ENCODE measurements at places on chromosomes 6 and 20.

GRCh38 chr6:15804164-15805154 is 141.6 kb upstream of the DTNBP1 start:
- DNase-seq = no peak

DNA sequence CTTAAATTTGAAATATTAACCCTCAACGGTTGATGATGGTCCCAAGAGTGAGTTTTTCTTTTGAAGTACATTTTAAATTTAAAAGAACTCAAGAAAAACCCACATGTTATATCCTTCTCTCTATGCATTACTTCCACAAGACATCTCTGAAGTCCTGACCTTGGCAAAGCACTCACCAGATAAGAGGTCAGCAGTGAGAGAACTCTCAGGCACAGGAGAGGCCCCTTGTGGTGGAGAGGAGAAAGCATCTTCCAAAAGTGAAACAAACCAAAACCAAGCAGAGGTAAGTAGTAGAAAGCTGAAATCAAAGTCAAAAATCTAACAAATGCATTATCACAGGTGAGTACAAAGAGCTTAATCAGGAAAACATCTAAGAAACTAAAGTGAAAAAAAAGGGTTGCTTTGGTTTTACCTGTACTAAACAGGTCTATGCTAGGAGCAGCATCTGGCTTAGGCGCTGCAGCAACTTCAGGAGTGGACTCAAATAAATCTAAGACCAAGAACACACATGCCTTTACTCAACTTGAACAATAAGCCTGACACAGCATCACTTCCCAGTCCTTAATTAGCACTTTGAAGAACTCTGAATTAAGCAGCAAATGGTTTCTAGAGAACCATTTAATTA is 80.5 kb downstream of the PRSS35 start:
- peak; percentile 63 for DNase-seq

DNA sequence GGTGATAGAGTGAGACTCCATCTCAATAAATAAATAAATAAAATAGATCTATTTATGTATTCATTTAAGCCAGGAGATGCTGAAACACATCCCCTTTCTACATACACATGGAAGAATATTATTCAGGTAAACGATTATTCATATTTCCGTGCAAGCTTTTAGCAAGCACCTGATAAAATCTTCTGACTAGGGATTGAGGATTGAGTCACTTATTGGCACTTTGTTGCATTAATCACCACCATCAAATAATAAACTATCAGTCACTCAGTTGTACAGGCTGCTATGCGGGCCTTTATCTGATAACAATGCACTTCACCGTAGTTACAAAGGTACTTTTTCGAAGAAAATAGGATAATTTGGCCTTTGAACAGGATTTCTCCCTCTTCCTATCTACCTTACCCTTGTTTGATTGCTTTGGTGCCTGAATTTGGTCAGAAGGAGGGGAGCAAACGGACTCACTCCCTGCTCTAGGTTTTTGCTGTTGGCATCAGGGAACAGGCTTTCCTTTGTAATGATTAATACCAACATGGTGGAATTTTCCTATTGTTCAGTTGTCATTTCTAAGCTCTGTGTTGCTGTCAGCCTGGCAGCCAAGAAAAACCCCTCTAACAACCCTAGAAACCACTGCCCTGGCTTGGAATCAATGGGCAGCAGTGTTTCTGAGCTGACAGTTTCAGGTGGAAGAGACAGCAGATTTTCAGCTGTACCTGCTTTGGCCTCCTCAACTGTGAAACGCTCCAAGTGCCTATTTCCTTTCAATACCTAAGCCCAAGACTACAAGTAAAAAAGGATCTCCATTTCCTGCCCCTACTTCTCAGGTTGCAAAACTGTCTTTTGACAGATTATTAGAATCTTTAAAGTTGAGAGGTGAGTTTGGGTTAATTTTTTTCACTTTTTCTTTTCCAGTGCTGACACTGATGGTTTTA is 63.0 kb downstream of the MYB start:
- DNase-seq = no peak

DNA sequence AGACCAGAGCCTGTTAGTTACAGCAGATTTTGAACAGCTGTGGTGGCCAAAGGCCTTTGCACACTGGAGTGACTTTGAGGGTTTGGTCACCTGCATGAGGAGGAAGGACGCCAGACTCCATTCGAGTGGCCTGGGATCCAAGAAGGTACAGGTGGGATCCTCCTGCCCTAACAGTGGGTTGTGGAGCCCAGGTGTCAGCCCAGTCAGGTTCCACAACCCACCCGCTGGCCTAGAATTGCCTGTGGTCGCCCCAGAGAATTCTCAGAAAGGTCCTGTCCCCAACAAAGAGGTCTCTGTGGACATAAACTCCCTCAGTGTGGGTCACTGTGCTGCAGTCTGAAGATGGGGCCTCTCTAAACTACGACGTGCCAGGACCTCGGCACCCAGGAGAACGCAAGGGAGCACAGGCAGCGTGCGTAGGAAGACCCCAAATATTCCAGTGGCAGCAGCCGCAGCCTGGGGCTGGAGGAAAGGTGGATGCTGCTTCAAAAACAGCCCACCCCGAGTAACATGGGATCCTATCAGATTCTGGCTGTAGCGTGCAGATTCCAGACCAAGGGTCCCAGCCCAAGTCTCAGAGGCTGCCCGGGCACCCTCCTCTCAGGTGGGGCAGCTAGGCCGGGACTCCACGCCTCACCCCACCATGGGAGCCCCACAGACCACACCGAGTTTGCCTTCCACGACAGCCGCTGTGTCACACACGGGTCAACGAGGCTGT is 16.0 kb downstream of the ACSS1 start:
- no peak for DNase-seq

DNA sequence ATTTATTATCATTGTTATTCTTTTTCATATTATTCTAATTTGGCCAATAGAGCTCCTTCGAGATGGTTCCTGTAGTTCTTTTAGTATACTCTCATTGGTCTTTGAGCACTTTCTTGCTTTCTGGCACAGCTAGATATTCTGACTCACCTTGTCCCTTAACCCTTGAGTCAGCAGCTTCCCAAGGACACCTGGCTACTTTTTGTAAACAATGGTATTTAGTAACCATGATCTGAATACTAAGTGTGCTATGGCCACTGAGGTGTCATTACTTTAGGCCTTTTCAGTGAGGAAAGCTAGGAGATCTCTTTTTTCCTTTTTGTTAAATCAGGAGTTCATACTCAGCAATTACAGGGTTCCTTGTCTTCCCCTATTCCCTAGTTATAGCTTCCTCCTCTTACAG is 126.5 kb upstream of the CITED2 start:
- DNase-seq = no peak

GRCh38 chr6:139841794-139842215 is 467.4 kb upstream of the CITED2 start:
- DNase-seq = peak; percentile 68

DNA sequence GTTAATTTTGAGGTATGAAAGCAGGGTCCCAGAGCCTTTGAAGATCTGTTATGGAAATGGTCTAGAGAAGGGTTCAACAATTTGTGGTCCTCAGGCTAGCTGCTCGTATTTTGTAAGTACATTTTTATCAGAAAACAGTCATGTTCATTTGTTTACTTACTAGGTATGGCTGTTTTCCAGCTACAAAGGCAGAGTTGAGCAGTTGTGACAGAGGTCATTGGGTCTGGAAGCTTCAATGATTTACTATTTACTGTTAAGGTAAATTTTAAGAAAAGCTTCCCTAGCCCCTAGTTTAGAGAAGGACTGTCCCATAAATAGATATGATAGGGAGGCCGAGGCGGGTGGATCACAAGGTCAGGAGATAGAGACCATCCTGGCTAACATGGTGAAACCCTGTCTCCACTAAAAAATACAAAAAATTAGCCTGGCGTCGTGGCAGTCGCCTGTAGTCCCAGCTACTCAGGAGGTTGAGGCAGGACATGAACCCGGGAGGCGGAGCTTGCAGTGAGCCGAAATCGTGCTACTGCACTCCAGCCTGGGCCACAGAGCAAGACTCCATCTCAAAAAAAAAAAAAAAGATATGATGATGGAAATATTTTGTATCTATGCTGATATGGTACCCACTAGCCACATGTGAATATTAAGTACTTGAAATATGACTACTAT is 538.4 kb upstream of the CITED2 start:
- DNase-seq = no peak

- DNase-seq = no peak
Observed at GRCh38 chr6:90000864-90001731, 106.8 kb downstream of the GJA10 start.

DNA sequence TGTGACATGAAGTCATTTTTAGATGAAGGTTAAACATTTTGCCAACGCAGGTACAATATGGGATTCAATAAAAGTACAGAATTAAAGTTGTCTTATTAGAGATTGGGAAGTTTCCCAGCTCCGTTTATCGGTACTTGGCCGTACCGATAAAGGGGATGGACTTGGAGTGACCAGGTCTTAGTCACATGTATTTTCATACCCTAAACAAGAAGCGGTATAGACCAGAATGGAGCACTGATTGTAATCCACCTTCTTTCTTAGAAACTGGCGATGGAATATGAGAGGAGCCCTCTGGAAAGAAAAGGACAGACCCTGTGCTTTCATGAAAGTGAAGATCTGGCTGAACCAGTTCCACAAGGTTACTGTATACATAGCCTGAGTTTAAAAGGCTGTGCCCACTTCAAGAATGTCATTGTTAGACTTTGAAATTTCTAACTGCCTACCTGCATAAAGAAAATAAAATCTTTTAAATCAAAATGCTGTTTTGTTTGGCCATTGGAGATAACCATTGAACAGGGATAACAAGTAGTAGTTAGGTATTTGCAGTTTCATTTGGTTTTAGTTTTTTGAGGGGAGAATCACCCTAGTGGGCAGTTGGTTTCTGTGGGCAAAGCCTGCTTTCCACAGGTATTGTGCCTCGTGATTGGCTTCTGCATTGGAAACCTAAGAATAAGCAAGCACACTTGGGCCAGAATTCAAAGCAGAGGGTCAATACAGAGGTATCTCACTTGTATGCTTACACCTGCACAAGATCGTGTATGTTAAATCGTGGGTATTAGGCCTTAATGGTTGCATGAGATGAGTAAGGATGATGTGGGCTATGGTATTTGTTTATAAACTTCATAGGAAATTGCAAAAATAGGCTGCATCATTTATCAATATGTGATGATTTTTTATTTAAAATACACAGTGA is 11.2 kb upstream of the ZNFX1 start:
- DNase-seq = no peak

Measured in NB4 (cell line).